Suppressor macrophage treated with lipopolysaccharide for 4 hours (primary cell): ENCODE measurements at places on chromosomes 6 and 20.

GRCh38 chr6:110561008-110561396, 84.6 kb upstream of the SLC22A16 start:
- no peak for DNase-seq

- peak; percentile 72 for DNase-seq
Measured at GRCh38 chr20:10475225-10475624, 40.1 kb downstream of the SLX4IP start.

- no peak for DNase-seq
Measured at GRCh38 chr20:9927224-9927623, 88.3 kb upstream of the PAK5 start.

GRCh38 chr6:138454981-138455706, 44.1 kb downstream of the NHSL1 start:
- DNase-seq, result peak; percentile 21

DNA sequence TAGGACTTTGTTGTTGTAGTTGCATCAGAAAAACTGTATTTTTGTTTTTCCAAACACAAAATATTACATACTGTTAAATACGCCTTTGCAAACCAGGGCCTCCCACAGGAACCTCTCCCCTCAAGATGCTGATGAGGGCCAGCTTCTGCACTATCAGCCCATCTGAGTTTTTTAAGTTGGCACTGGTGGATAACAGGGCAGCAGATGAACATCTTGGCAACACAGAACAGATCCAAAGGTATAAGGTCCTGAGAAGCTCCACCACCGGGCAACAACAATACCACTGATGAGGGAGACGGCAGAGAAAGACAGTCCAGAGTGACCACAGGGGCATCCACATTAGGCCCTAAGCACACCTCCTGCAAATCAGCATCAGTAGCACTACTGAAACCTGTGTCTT, 177.7 kb downstream of the DLL1 start:
- no peak for DNase-seq
